Right ventricle myocardium inferior (tissue), 1 donor: ENCODE measurements at places on chromosomes 7 and 10. TPM values are rescaled to one million over a fixed set of nuclear protein-coding genes. Genes with fewer than 3 reads are reported as not detected.

- no peak for DNase-seq
These were observed 31.5 kb upstream of the NRP1 start for GRCh38 chr10:33365871-33366411.

KEL gene
- 0.62 TPM for total RNA-seq

DNA sequence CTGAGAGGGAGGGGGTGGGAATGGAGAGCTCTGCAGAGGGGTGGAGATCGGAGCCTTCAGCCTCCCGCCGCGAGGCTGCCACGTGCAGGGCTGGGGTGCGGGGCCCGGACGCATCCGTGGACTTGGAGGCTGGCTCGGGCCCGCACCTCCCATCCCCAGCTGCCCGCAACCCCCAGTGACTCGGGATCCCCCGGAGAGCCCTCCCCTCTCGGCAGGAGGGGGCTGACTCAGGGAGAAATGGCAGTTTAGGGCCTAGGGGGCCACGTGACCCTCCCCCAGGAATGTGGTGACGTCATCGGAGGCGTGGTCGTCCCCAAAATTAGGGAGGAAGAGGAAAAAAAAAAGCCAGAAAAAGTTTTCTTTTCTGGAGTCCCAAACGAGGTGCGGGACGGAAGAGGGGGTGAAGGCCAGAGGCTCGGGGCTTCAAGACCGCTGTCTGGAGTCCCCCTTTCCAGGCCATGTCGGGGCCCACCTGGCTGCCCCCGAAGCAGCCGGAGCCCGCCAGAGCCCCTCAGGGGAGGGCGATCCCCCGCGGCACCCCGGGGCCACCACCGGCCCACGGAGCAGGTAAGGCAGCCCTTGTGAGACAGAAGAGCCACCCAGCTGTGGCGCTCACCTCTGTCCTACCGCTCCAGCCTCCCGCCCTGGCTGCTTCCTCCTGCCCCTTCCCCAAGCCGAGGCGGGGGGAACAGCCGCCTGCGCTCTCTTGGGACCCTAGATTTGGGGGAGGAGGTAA, at the start of gene TRIP6:
Gene TRIP6 (plus strand): TSS at position 348 of the 736 bp plus-strand sequence. CDS start 111 bp downstream, at position 459.
- peak; percentile 90 for DNase-seq

DNA sequence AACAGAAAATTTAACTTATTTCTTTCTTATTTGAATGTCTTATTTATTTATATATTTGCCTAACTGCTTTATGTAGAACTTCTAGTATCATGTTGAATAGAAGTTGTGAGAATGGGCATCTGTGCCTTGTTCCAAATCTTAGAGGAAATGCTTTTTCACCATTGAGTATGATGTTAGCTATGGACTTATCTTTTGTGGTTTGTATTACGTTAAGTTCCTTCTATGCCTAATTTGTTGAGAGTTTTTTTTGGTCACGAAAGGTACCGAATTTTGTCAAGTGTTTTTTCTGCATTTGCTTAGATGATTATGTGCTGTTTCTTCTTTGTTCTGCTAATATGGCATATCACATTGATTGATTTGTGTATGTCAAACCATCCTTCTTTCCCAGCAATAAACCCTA, 161.0 kb upstream of the TRIM24 start:
- DNase-seq, result no peak

DNA sequence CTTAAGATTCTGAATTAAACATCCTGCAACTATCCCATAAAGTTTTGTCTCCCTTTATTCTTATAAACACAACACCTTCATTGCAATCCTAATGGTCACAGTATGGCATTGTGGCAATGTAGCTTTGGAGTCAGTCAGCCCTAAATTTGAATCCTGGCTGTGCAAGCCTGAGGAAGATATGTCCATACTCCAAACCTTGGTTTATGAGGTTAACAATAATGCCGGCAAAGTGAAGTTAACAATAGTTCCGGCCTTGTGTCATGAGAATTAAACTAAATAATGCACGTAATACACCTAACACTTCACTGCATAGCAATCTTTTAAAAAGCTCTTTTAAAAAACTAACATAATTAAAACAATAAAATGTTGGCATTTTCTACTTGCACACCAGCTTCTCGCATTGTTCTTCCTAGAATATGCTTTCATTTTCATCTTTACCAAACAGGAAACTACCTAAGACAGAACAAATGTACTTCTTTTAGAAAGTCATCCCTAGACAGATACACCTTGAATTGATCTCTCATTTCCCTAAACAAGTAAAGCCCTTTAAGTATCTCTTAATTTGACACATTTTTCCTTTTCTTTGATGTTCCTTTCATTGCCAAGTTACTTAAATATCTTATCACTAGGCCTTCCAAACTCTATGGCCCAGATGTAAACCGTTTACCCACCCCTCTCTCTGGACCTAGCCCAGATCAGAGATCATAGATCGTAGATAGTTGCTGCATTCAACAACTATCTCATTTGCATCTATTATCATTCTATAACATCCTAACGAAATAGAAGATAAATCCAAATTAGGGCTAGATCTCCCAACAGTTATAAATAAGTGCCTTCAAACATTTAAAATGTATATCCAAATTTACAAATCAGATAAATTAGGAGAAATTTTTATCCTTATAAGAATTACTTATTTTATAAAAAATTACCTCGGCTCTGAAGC, 66.7 kb downstream of the CREB3L2 start:
- DNase-seq, result no peak

NOS3 gene
- 19.4 TPM for total RNA-seq

DNA sequence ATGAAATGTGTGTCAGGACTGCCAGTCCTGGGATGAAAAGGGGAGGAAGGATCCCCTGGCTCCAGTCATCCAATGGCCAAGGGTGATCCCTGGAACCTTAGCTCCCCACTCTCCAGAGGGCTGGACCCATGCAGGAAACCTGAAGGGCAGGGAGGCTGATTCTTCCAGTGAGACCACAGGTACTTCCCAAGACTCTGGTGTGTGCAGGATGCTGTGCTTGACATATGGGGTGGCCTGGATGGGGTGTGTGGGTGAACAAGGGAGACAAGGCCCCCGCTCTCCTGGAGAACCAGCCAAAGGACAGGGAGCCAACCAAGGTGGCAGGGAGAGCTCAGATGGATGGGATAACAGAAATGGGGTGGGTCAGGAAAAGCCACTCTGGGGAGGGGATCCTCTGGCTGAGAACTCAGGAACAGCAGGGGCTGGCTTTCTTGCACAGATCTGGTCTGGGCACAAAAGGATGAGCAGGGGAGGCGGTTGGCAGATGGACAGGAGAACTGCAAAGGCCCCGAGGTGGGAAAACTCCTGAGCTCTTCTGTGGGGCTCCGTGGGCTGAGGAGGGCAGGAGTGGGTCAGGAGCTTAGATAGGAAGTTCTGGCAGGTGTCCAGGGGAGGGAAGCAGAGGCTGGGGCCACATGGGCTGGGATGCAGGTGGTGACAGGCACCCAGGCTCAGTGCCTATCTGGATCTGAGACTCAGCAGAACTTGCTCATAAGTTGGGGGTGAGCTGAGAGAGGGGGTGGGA, 100.6 kb downstream of the ARHGAP22 start:
- DNase-seq, result no peak

DNA sequence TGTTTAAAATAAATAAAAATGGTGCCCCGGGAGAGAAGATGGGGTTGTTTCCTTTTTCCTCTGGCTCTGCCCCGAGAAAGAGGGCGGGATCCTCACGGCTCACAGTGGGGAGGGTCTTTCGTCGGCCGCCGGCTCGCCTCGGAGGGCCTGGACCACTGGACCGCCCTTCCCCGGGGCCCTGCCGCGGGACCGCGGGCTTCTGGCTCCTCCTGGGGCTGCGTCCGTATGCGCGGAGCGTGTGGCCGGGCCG, 3.5 kb upstream of the IGF2BP3 start:
- DNase-seq, result no peak

SHH gene
- not detected for total RNA-seq

VSTM4 gene
- total RNA-seq, result 21.8 TPM

THNSL1 gene
- total RNA-seq, result 6.5 TPM

DNA sequence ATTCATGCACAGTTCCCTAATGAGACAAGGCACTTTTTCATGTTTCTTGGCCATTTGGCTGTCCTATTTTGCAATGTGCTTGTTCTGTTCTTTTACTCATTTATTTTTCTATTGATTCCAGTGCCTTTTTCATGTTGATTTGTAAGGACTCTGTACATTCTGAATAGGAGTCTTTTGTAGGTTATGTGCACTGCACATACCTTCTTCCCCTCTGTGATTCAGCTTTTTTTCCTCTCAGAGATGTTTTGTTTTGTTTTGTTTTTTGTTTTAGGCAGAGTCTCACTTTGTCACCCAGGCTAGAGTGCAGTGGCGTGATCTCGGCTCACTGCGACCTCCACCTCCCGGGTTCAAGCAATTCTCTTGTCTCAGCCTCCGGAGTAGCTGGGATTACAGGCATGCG, 59.7 kb downstream of the KCNH2 start:
- DNase-seq, result no peak

DNA sequence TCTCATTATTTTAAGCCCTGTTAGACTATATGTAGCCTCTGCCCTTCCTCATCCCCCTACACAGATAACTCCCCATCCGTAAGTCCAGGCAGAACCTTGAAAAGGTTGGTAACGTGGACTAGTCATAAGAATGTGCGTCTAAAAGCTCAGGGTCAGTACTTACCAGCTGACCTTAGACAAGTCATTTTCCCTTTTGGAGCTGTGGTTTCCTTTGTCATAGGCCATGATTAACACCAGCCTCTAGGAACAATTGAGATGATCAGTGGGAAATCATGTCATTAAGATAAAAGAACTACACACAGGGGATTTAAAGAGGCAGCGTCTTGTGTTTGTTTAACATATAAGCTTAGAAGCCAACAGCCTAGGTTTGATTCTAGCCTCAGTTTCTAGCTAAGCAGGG, 6.9 kb upstream of the UNC5B start:
- DNase-seq, result no peak

DNA sequence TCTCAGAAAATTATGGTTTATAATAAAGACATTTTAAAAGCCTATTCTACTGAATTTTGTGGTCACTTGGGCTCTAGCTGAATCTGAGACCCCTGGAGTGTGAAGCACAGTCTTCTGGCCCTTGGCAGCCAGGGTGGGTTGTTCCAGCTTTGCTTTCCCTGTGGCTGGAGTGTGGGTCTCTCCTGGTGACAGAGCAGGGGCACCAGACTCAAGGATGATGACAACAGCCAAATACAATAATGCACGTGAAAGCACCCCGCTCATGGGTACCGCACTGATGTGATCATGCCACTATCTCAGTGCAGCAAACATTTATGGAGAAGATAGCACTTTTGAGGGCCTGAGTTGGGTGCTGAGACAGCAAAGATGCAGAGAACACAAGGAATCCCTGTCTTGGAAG, 134.8 kb upstream of the ADAM12 start:
- DNase-seq, result no peak

DNA sequence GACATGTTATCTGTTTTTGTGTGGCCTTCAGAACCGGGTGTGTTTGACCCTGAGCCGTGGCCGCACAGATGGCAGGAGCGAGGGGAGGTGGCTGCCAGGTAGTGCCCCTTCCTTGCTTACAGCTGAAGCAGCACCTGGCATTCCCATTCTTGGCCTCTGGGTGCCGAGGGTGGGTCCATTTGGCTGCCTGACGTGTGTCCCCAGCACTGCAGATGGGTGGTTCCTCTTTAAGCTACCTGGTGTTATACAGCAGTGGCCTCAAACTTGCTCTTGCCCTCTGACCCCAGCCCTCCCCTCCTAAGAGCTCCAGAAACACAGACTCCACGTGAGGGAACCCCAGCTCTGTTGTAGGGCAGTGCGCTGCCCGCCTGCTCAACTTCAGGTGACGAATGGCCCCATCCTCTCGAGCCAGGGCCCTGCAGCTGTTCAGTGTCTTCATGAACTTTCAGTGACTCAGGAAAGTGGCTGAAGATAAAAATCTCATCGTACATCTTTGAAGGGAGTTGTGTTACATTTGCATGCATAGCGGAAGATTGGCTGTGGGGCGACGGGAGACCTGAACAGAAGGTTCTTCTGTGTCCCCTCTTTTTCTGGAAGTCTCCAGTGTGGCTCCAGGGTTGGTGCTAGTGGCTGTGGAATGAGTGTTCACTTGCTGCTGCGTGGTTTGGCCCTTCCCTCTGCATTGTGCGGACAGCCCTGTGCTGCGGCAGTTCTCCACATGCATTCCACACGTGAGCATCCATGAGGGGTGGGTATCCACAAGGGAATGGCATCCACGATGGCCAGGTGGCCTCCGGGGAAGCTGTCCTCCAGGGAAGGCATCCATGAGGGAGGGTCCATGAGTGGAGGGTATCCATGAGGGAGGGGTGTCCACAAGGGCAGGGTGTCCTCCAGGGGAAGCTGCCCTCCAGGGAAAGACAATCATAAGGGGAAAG, 91.6 kb downstream of the INPP5A start:
- DNase-seq, result peak; percentile 17

GRCh38 chr10:71725998-71726579, 6.5 kb upstream of the C10orf105 start:
- no peak for DNase-seq

FAM149B1 gene
- 12.9 TPM for total RNA-seq

DNA sequence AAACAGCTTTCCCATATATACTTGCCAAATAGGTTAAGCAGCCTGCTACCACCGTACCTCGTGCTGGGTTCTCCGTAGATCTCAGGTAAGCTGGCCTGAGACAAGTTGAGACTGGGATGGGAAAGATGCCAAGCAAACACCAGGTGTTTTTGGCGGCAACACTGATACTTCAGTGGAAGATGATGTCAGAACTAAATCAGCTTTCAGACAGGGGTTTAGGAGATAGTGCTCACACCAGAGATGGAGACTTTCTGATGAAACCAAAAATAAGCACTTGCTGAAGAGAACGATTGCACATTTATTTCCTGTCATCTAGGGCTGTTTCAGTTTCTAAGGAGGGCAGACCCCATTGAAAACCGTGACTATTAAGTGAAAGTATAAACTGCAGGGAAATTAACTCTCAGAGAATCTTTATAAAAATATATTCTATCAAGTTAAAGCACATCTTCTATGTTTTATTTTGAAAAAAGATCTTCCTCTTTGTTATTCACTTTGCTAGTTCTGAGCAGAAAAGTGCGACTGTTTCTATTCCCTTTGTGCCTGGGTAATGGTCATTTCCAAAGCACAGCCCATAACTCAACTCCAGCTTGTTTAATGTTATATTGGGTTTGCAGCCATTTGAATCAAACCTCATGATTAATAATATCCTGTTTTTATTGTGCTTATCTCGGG, 149.9 kb downstream of the CPED1 start:
- no peak for DNase-seq

DNA sequence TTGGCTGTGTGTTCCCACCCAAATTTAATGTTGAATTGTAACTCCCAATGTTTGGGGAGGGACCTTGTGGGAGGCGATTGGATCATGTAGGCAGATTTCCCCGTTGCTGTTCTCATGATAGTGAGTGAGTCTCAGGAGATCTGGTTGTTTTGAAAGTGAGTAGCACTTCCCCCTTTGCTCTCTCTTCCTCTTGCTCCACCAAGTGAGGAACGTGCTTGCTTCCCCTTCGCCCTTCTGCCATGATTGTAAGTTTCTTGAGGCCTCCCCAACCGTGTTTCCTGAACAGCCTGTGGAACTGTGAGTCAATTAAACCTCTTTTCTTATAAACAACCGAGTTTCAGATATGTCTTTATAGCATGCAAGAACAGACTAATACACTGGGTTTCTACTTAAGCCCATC, 176.3 kb downstream of the CDK14 start:
- DNase-seq, result no peak

GALNT11 gene
- total RNA-seq, result 22.7 TPM
